ENCODE measurements at places on chromosomes 7 and 10.

DNA sequence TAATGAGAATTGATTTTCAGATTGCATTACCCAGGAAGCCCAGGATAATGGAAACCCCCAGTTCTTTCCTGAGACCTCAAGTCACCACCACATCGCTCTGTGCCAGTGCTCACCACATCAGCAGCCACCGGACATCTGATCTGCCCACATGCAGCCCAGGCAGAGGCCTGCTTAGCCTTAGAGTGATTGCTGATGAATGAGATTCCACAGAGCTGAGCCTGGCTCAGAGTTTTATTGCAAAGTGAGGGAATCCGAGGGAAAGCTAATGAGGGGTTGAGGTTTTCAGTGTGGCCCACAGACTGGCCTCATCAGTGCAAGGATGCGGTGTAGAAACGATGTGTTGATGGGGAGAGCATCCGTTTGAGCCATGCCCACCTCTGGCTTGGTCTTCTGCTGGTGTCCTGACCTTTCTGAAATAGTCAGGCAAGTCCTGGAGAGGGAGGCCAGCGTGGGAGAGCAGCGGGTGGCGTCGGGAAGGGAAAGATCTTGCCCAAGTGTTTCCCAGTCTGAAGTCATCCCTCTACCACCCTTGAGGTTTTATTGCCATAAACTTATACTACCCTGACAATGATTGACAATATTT, 120.3 kb downstream of the ITIH5 start:
- no peak for DNase-seq

DNA sequence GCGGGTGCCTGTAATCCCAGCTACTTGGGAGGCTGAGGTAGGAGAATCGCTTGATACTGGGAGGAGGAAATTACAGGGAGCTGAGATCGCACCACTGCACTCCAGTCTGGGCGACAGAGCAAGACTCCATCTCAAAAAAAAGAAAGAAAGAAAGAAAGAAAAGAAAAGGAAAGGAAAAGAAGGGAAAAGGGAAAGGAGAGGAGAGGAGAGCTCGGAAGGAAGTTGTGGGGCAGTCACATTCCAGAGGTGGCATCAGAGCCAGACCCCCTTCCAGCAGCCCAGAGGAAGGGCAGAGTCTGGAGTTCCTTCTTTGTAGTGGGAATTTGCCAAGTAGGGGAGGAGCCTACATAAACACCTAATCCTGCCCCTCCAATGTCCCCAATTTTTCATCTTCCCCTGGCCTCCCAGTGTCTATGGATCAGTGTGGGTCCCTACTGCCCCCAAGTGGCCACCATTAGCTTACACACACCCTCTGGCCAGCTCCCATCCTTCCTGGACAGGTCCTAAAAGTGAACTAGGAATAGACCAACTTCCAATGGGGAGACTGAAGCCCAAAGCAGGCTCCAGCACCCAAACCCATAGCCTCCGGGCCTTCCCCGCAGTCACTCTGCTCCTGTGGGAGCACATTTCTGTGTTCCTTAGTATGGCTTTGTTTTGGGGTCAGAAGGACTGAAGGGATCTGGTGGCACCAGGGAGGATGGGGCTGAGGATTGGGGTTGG, 39.6 kb upstream of the HSPB1 start:
- DNase-seq: no peak

DNA sequence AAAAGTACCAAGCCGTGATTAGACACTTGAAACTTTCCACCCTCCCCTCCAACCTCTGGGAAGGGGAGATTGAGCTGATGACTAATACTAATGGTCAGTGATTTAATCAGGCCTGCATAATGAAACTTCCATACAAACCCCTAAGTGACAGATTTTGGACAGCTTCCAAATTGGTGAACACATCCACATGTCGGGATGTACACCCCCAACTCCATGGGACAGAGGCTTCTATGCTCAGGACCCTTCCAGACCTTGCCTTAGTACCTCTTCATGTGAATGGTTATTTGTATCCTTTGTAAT, 4.8 kb downstream of the NUB1 start:
- DNase-seq: no peak

- DNase-seq: no peak
Measured at GRCh38 chr10:123997486-123998196, 95.8 kb downstream of the CHST15 start.

DNA sequence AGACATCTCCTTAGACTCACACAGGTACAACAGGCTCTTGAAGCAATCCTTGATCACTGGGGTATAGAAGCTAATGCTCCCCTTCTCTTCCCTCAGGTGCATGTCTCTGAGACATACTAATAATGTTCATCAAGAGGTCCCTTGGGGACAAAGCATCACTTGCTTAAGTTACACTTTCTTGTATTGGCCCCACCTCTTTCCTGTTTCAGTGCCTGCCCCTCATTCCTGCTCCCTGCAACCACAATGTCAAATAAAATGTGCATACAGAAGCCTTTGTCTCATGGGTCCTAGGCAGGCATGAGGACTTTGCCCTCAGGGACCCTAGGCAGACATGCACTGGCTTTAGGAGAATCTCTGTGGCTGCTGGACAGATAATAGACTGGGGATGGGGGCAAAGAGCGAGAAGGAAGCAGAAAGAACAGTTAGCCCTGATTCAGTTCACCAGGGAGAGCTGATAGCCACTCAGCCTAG, 175.0 kb upstream of the NPY start:
- no peak for DNase-seq

- DNase-seq: no peak
Measured at GRCh38 chr7:130910949-130911944, 177.2 kb upstream of the KLF14 start.

DNA sequence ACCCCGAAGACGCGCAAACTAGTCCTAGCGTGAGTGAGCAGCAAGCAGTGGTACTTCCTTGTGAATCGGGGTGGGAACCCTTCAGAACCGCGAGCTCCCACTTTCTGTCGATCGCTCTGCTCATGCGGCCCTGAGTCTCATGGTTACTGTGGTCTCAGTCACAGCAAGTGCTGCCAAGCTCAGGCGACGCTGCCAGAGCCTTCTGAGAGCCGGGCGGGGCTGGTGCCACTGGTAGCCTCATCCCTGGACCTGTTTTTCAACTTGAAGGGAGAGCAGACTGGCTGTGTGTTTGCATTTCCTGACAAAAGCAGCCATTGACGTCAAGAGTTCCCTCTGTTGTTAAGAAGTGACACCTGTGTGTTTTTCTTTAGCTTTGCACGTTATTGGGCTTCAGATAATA, 32.9 kb upstream of the BHLHA15 start:
- DNase-seq: no peak

GRCh38 chr7:27139334-27140125, 4.0 kb downstream of the HOXA5 start:
- DNase-seq: no peak

DNA sequence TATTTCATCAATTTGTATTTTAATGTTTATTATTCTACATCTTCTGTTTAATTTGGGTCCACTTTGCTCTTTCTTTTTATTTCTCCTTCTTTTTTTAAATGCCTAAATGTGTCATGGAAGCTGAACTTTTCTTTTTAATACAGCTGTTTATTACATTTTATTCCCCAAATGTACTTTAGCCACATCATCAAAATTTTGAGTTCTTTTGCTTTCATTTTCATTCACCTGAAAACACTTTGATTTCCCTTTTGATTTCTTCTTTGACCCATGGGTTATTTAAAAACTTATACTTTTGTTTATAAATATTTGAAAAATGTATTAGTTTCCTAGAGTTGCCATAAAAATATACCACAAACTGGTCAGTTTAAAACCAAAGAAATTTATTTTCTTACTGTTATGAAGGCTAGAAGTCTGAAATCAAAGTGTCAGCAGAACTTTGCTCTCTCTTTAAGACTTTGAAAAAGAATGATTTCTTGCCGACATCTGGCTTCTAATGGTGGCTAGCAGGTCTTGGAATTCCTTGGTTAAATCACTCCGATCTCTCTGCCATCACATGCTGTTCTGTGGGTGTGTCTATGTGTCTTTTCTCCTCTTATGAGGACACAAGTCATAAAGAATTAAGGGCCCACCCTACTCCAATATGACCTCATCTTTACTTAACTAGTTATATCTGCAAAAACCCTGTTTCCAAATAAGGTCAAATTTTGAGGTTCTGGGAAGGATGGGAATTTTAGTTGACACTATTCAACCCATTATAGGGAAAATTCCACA, 225.5 kb downstream of the ANKRD7 start:
- no peak for DNase-seq

- no peak for DNase-seq
Measured at GRCh38 chr7:33754933-33755928, 150.1 kb upstream of the BMPER start.

GRCh38 chr7:148802101-148802493, 82.0 kb downstream of the EZH2 start:
- no peak for DNase-seq

DNA sequence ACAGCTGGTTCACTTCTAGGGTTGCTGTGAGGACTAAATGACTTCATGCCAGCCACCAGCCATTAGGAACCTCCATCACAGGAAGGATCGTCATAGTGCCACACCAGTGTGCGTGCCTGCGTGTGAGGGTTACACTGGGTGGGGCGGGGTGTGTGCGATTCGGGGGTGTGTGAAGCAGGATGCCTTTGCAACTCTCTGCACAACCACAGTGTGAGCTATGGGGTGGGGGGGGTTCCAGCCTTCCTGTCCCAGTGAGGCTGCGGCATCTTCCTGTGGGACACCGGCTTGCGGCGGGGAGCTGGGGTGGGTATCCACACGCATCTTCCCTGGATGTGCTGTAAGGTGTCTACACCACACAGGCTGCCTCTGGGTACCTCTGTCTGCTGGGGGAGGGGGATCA, 6.9 kb upstream of the ELFN1 start:
- no peak for DNase-seq

GRCh38 chr10:10847387-10847786, 170.3 kb upstream of the CELF2 start:
- DNase-seq: no peak

GRCh38 chr7:139823959-139824521, 5.0 kb upstream of the TBXAS1 start:
- DNase-seq: no peak

- DNase-seq: no peak
Measured at GRCh38 chr7:42181566-42181965, 55.4 kb downstream of the GLI3 start.

- no peak for DNase-seq
Measured at GRCh38 chr10:110817614-110818013, 54.1 kb upstream of the PDCD4 start.

- no peak for DNase-seq
Measured at GRCh38 chr10:31876652-31877352, 51.8 kb downstream of the ARHGAP12 start.

DNA sequence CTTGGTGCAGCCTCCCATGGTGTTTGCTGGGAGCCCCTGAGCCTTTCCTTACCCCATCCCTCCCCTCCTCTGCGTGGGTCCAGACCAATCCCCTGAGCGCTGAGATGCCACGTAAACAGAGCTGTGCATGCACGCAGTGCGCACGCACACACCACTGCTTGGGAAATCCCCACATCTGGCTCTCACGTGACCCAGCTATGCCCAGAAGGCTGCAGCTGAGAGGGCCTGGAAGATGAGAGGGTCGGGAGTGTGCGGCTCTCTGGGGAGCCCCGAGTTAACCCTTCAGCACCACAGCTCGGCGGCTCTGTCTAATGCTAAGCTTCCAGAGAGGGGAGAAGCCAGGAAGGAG, 177.2 kb downstream of the SH3PXD2A start:
- peak; percentile 81 for DNase-seq

GRCh38 chr10:387909-388660, 252.8 kb downstream of the ZMYND11 start:
- no peak for DNase-seq

- DNase-seq: no peak
Measured at GRCh38 chr7:2776401-2776800, 67.7 kb downstream of the GNA12 start.

GRCh38 chr10:17756557-17757217, 4.7 kb downstream of the TMEM236 start:
- DNase-seq: no peak

DNA sequence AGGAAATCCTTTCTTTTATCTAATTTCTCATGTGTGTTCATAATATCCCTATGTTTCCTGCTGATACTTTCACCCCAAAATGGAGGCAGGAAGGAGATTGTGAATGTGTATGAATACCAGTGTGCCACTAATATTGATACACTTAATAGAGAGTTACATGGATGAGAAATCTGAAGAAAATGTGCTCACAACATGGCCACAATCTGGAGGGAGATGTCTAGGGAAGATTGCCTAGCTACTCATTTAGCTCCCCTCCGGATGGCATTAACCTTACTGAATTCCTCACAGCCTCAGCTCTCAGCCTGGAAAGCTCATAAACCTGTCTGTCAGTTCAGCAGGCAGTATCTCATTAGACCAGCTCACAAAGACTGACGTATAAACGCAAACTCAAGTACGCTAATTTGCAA, 23.4 kb upstream of the DMTF1 start:
- no peak for DNase-seq

- DNase-seq: no peak
Measured at GRCh38 chr7:56175771-56176170, 59.6 kb upstream of the NUPR2 start.

- DNase-seq: no peak
Measured at GRCh38 chr10:28985137-28985885, 303.6 kb upstream of the LYZL1 start.

GRCh38 chr10:1475771-1476454, 261.4 kb downstream of the ADARB2 start:
- no peak for DNase-seq

- DNase-seq: no peak
Measured at GRCh38 chr7:46581268-46581667, 660.2 kb upstream of the IGFBP3 start.

- peak; percentile 38 for DNase-seq
Measured at GRCh38 chr10:119651514-119652360, 557 bp downstream of the BAG3 start.

- no peak for DNase-seq
Measured at GRCh38 chr10:79424221-79425073, 21.0 kb downstream of the ZCCHC24 start.

DNA sequence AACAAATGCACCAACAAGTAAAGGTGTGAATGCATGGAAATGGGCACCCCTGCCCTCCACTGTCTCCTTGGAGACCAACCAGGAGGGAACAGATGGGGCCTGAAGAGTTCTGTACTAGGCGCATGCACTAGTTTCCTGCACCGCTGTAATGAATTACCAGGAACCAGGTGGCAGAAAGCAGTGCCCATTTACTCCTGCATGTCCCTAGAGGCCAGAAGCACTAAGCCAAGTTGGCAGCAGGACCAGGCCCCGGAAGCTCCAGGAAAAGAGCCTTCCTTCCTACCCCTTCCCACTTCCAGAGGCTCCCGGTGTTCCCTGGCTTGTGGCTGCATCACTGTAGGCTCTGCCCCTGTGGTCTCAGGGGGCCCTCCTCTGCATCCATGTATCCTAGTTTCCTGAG, 237.5 kb upstream of the PPP2R2D start:
- DNase-seq: no peak
